AG08395 (cell line): ENCODE measurements at places on chromosomes 11 and 22.

DNA sequence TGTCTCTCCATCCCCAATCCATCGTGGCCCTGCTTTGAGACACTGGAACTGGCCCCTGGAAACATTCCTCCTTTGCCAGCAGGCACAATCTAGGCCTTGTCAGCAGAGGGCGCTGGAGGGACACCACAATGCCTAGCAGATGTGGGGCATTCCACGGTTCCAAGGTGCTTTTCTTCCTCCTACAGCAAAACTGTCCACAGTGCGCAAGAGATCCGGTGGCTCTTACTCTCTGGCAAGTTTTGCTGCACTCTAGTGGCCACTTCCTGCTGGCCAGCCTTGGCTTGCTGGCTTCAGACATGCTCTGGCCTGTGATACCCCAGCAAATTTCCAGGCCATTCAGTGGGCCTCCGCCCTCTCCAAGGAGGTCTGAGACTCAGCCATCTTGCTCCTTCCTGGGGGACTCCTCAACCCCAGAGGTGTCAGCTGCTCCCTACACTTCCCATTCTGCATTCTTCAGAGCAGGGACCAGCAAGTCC, 17.1 kb upstream of the RBM4B start:
- DNase-seq, result peak; percentile 96

- DNase-seq, result no peak
These were observed 381.8 kb downstream of the TBC1D22A start for GRCh38 chr22:47144076-47144765.

DNA sequence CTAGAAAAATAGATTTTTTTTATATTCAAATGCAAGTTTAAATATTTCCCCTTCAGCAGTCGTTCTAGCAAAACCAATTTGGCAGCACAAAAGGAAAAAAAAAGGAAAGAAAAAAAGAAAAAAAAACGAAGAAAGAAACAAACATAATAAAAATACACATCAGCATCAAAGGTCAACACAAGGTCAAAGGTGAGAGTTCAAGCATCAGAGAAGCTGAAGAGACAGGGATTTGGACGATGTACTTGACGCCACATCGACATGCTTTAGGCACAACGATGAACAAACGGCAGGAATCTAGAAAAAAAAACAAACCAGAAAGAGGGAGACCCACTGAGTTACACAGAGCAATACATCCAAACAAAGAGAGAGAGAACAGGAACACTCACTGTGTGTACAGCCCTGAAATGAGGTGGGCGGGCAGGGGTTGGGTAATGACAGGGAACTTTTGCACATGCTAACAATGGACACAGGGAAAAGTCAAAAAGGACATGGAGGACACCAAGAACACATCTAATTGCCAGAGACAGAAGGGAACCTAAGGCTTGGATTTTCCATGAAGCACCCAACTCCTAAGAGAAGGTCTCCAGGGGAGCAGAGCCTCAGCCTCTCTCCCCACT, 19.8 kb upstream of the RAPSN start:
- DNase-seq, result no peak

GRCh38 chr22:27810609-27811151, 9.1 kb upstream of the MN1 start:
- peak; percentile 77 for DNase-seq

- DNase-seq, result peak; percentile 92
These were observed 10.9 kb upstream of the APOBEC3C start for GRCh38 chr22:39003165-39003638.

DNA sequence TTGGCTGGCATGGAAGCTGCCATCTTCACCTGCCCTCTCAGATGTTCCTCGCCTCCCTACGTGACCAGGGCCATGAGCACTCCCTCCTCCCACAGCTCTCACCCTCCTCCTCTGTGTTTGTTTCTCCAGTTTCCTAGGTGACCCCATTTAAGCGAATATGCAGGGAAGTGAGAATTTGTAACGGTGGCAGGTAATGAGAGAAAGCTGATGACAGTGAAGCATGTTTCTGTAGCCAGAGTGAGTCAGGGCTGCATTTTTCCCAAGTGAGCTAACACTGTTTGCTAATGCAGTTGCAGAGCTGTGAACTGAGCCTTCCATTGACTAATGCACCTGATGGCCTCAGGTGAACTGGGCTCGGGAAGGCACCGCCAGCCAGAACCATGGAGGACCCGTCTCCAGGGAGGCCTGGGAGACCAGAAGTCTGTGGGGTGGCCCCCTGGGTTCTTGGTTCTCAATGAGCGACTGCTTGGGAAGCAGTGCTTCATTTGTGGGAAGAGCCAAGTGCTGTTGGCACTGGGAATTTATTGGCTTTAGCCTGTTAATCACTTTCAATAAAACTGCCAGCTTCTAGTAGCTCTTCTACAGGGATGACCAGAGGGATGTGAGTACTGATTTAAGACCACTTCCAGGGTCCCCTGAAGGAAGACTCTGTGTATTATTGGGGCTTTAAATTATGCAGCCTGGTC, 64.5 kb downstream of the BARX2 start:
- no peak for DNase-seq

DNA sequence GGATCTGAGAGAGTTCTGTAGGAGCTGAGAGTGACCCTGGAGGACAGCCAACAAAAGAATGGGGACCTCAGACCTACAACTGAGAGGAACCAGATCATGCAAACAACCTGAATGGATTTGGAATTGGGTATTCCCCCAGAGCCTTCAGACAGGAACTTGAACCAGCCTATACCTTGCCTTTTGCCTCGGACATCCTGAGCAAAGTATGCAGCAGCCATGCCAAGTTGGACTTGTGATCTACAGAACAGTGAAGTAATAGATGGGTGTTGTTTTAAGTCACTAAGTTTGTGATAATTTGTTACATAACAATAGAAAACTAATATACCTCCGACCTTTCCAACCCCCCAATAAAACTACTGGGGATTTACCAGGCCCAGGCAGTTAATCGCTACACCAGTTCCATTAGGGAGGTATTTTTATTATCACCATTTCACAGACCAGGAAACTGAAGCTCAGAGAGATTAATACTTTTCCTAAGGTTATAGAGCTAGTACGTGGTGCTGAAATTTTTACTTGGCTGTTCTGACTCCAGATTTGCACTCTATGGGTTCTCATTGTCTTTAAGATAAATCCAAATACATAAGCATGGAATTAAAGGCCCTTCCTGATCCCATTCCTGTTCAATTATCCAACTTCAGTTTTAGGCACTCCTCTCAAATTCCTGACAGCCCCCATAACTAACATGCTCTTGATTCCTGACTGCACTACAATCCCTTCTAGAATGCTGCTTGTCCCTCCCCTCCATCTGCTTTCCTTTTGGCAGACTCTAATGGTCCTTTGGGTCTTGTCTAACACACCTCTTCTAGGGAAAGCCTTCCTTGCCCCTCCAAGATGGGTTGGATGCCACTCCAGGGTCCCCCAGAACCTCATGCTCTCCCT, 1.7 kb upstream of the RASSF10 start:
- no peak for DNase-seq

DNA sequence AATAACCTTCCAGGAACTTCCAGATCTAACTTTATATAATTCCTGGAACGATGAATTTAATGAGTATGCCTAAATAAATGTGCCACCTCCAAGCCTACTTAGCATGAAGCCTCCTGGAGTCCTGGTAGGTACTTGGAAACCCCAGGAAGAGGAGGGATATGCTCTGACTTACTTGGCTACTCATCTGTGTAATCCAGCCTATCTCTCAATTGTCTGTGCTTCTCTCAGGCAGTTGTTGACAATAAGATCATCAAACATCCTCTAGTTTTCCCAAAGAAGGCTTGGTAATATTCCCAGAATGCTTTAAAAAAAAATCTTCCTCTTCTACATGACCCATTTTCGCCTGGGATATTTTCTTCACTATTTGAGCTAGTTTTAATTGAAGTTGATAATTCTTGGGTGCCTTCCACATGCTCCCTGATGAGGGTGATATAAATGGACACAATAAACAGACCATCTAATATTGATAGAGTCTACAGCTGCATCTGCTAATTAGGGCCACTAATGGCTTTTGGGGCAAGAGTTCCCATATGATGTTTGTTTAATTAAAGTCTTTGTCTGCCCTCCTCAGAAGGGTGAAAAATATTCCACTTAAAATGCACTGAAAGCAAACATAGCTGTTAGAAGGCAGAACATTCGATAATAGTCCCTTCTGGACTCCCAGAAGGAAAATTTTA, 75.5 kb upstream of the RAB38 start:
- DNase-seq, result no peak

DNA sequence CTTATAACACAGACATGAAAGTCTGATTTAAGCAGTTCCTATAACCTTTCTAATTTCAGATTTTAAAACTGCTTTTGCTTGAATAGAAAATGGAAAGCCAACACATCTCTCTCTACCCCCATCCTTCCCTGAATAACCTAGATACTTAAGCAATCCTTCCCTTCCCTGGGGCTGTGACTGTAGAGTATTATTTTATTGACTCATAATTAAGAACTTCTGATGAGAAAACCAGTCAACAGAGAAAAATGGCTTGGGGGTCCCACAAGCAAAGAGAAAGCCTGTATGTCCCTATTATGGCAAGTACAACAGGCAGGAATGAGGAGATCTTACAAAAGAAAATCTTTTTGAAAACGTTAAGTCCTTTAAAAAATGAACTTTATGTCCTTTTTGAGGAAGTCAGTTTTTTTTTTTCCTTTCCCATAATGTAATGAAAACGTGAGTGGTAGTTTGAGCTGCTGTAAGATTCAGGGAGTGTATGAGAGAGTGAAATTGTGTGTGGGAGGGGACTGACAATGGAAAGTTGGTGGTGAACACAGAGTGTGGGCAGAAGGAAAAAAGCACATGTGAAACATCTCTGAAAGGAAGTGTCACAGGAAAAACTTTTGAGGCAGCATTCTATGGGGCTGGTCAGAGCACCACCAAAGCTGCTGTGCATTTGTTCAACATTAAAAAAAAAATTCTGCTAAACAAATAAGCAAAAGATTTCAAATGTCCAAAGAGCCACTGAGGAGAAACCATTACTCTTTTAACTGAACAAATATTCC, 154.6 kb downstream of the MAML2 start:
- peak; percentile 65 for DNase-seq

DNA sequence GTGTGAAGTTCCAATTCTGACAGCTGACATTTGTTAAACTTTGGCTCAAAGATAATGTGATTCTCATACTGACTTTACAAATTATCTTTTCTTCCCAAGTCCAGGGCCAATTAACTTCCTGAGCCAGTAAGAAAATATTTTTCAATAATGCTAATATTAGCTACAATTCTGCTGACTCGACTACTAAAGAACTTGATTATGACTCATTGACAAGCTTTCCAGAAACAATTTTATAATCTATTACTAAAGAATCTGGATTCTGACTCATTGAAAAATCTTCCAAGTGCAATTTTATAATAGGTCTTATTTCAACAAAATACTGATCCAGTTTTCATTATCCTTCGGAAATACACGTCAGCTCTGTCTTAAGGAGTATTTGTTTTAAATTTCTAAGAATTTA, 12.9 kb upstream of the XKR3 start:
- no peak for DNase-seq

DNA sequence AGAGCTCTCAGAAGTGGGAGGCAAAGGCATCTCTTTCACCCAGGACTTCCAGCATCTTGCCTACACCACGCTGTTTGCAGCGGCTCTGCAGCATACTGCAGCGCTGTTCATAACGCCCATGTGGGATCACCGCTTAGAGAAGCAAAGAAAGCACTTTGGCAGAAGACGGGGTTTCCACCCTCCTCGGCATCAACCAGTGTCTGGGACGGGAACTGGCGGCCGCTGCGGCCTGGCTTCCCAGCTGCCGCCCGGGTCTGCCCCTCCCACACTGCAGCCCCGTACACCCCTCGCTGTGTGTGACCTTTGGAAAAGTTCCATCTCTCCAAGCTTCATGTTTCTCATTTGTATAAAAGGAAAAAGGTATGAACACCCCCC, 545 bp upstream of the TIRAP start:
- peak; percentile 48 for DNase-seq

DNA sequence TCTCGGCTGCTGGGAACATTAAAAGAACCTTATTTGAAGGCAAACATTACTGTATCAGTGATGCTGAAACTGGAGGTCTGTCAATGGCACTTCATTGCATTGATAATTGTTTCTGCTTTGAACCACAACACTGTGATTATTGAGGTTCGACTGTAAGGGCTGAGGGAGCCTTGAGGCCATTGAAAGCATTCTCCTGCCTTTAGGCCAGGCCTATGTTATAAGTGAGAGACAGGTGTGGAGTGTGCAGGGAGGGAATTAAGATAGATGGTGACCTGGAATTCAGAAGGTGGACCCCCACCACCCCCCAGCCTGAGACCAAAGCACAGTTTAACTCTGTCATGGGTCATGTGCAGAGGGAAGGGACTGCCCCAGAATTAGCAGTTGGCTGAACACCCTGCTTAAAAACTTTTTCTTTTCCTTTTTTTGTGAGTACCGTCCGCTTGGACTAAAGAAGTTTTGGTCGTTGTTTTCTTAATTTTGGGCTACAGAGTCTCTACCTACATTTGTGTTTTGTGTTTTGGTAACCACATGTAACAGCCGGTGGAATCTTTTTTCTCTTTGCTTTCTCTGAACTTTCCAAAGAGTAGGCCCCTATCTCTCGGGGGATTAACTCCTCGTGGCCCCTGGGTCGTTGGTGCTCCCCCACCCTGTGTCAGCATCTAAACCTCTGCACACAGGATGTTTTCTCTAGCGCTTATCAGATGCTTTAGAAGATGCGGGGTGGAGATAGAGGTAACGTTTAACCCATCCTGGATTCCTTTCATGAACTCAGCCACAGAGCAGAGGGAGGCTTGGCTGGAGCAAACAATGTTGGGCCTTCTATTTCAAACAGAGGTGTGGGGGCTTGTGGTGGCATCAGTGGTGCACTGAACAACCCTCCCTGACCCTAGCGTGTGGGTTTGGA, 43.7 kb downstream of the ZBTB16 start:
- DNase-seq, result no peak

DNA sequence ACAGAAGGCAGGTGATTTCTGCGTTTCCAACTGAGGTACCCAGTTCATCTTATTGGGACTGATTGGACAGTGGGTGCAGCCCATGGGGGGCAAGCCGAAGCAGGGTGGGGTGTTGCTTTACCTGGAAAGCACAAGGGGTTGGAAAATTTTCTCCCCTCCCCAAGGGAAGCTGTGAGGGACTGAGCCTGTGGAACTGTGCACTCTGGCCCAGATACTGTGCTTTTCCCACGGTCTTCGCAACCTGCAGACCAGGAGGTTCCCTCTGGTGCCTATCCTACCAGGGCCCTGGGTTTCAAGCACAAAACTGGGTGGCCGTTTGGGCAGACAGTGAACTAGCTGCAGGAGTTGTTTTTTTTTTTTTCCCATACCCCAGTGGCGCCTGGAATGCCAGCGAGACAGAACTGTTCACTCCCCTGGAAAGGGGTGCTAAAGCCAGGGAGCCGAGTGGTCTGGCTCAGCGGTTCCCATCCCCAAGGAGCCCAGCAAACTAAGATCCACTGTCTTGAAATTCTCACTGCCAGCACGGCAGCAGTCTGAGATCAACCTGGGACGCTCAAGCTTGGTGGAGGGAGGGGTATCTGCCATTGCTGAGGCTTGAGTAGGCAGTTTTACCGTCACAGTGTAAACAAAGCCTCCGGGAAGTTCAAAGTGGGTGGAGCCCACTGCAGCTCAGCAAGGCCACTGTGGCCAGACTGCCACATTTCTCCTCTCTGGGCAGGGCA, 97.2 kb downstream of the JRKL start:
- DNase-seq, result no peak
